GOT3 (cell line): ENCODE measurements at places on chromosomes 5 and 9.

DNA sequence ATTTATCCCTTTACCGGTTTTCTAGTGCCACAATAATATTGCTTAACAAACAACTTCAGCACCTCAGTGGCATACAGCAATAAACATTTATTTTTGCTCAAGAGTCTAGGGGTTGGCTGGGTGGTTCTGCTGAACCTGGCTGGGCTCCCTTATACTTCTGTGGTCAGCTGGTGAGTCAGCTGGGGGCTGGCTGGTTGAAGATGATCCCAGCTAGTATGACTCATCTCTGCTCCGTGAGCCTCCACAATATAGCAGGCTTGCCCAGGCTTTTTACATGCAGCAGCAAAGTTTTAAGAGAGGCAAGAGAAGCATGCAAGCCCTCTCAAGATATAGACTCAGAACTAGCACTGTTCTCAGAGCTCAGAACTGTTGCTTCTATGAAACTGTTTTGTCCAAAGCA is 523.5 kb upstream of the CLINT1 start:
- peak; percentile 78 for DNase-seq

DNA sequence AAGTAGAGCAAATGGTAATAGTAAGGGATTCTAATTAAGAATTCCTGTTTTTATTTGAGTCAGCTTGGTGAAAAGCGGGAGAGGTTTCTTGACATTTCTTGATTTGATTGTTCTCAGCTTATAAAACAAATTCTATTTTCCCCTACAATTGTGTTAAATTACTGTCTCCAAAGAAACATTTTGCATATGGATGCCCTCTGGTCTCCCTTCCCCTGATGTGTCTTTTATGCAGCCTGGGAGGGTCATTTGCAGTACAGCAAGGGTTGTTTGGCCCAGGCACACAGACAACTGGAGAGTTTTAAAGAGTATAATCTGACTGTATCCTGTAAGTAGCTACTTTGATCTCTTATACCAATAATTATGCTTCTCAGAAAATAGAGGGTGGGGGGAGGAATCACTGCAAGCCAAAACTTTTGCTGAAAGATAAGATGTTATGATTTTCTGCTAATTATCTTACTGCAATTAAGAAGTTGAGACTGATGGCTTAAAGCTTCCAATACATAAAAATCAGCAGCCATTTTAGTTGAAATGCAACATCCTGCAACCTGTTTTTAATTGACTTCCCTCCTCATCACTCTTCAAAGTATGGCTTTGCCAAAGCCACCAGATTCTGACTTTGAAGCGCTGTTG is 204.1 kb upstream of the SEMA6A start:
- DNase-seq: no peak

DNA sequence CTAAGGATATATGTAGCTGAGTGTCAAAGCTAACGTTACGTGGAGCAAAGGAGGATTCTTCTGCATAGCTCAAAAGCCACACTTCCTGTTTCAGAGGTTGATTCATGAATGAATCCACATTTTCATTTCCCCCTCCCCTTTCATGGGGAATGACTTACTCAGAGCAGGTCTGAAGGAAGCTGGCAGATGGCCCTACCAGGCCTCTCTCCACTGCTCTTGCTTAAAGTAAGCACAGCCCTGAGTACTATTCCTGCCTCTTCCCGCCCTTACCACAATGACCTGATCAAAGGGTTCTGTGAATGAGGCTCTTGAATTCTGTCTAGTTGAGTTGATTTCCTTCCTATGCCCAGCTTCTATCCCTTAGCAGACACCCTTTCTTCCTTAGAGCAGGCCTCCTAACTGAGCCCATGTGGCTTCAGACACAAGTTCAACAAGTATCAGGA is 6.3 kb downstream of the IGIP start:
- DNase-seq: peak; percentile 39

DNA sequence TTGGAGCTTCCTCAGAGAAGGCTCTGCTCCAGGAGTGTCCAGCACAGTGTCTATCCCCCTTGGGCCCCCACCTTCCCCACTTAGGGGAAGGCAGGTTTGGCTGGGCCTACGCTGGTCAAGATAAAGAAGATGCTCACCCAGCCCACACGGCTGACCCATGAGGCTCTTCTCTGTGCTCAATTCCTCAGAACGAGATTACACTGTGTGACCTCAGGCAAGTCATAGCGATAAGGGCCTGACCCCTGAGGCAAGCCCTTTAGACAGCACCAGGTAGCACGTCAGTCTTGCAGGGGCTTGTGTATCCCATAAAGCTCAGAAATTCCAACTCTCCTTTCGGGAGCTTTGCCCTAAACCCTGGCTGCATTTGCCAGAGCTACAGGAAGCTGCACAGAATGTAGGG is 32.6 kb downstream of the CORO2A start:
- DNase-seq: no peak

GRCh38 chr9:33687779-33688178 is 107.6 kb upstream of the PRSS3 start:
- DNase-seq: no peak

- no peak for DNase-seq
Observed at GRCh38 chr9:97768746-97769145, 71.6 kb upstream of the XPA start.

DNA sequence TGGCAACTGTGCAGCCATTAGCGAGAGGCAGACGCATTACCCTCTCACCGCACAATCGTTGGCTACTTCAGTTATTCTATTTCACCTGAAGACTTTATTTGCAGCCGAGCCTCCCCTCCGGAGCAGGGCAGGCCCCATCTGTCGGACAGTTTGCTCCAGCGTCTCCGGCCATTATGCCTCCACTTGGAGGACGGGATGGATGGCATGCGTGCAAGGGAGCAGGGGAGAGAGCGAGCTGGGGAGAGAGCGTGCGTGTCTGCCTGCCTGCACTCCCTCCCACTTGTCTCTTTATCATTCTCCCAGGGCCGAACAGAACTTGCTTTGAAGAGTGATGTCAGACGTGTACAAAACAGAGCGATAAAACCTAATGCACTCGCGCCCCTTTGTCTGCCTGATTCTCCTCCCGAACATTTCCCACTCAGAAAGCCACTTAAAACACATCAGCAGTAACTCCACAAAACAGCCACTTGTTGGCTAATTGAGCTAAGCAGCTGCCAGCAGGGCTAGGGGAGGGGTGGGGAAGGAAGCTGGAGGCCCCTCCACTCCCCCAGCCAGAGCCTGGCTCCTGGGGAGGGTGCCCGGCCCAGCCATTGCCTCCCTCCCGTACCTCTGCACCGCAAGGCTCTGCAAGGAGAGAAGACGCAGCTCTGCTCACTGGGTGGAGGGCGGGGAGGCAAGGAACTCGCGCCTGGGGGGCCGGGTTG is 43.4 kb upstream of the FUBP3 start:
- DNase-seq: no peak

- DNase-seq: no peak
Observed at GRCh38 chr5:74326571-74327338, 313.8 kb downstream of the ENC1 start.

- no peak for DNase-seq
Observed at GRCh38 chr5:98905857-98906688, 22.7 kb downstream of the CHD1 start.

DNA sequence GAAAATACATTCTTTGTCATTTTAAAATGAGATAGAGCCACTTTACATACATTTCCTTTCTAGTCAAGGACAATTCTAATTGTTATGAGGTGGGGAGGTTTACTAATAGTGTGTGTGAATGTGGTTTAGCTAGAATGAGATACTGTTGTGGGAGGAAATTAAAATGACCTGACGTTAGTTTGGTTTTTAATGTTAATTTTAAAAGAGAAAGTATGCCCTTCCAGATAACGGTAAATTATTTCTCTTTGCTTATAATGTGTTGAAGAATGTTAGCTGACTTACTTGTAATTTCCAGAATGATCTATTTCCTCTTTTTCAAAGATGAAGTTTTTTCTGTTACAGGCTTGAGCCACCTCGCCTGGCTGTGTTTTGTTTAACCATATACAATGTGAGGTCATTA is 1.7 kb upstream of the TAF7 start:
- DNase-seq: no peak
